Activated naive CD4-positive, alpha-beta T cell treated with anti-CD3 and anti-CD28 coated beads, Interleukin-2, amount 10 ng/mL, durations not matched to agents 5 hours and 36 hours (primary cell): ENCODE measurements at places on chromosomes 11 and 22. TPM values are rescaled to one million over a fixed set of nuclear protein-coding genes. Genes with fewer than 3 reads are reported as not detected.

TSGA10IP gene
- not detected for total RNA-seq

SPECC1L gene
- total RNA-seq = 40.0 TPM

CARD18 gene
- total RNA-seq = not detected

ZNF408 gene
- total RNA-seq = 13.2 TPM

CYTH4 gene
- 113 TPM for total RNA-seq
